ENCODE measurements at places on chromosomes 3 and 15.

DNA sequence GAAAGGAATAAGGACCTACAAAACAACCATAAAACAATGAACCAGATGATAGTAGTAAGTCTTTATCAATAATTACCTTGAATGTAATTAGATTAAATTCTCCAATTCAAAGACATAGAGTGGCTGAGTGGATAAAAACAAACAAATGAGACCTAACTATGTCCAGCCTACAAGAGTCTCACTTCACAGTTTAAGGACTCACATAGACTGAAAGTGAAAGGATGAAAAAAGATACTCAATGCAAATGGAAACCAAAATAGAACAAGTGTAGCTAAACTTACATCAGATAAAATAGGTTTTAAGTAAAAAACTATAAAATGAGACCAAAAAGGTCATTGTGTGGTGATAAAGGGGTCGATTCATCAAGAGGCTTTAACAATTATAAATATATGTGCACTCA, 21.9 kb upstream of the NR1I2 start:
- DNase-seq, result no peak

DNA sequence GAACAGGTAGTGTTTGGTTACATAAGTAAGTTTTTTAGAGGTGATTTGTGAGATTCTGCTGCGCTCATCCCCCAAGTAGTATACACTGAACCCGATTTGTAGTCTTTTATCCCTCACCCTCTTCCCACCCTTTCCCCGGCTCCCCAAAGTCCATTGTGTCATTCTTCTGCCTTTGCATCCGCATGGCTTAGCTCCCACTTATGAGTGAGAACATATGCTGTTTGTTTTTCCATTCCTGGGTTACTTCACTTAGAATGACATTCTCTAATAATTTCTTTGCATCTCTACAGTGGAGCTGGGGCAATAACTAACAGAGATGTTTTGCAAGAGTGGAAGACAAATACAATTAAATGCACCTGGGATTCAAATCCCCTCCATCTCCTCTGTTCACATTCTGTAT, 93.2 kb downstream of the TP63 start:
- no peak for DNase-seq

DNA sequence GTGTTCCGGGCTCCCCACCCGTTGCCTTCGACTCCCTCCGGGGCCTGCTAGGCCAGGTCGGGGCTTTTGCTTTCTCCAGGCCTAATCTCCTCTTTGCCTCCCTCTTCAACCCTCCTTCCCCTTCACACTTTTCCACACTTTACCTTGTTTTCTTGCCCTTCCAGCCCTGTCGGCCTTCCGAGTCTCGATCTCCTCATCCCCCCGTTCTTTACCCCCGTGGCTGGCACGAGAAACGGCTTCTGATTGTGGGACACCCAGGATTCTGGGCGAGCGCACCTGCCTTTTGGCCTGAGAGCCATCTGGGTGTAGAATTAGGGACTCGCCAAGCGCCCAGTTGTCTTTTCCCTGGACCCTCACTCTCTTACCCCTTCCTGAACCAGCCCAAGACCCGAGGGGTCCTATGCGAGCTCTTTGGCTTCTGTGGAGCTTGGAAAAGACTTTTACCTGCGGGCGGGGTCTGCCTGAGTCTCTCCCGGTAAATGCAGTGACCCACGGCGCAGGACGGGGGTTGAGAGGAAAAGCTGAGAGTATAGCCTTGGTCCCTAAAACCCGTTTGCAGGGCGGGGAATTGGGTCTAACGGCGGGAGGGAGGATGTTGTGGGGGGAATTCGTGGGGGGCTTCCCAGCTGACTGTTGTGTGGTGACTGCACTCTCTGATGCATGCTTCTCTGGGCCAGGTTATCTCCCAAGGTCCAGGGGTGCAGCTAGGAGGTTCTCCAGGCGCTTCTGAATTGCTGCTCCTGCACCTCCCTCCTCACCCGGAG, 5.5 kb upstream of the ONECUT1 start:
- no peak for DNase-seq

- DNase-seq, result no peak
Measured at GRCh38 chr3:148162132-148162531, 535.6 kb upstream of the AGTR1 start.

- peak; percentile 17 for DNase-seq
Measured at GRCh38 chr15:98823012-98823458, 174.7 kb downstream of the IGF1R start.

GRCh38 chr15:80744415-80744814, 34.8 kb upstream of the CEMIP start:
- no peak for DNase-seq

GRCh38 chr3:146226881-146227280, 24.0 kb downstream of the PLSCR4 start:
- no peak for DNase-seq

GRCh38 chr3:148379763-148380382, 317.8 kb upstream of the AGTR1 start:
- DNase-seq, result peak; percentile 14

DNA sequence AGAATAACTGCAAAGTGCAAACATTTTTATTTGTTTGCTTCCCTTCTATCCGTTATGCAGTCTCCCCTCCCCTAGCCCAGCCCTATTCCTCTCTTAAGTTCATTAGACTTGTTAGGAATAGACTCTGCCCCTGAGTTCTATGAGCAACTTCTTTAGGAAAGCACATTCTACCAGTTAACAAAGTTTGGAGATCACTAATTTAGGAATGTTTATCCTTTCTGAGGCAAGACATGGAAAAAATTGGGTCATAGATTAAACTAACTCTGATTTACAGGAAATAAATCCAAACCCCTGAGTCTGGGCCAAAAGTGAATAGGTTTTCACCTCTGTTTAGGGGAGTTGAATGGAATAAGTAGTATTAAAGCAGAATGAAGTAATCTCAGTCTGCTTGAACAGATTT, 34.4 kb downstream of the C3orf80 start:
- DNase-seq, result no peak

- DNase-seq, result no peak
Measured at GRCh38 chr3:167876620-167877281, 141.2 kb downstream of the SERPINI1 start.

Data from C1 segment of cervical spinal cord (tissue), 14 donors.